A549 treated with dexamethasone at 1 μM for 4 hours (cell line): ENCODE measurements at places on chromosomes 5 and 9. TPM values are rescaled to one million over a fixed set of nuclear protein-coding genes. Genes with fewer than 3 reads are reported as not detected.

Gene GALNT12
- total RNA-seq = 2.8 to 4.0 TPM (median 3.7 TPM) in 5 replicates

Gene CDC37L1
- 11.7 to 16.0 TPM (median 14.5 TPM) in 5 replicates for total RNA-seq

Gene ZCCHC7
- 12.5 to 14.3 TPM (median 13.2 TPM) in 5 replicates for total RNA-seq

Gene MAT2B
- 37.4 to 45.1 TPM (median 41.0 TPM) in 5 replicates for total RNA-seq

Gene GABRA1
- total RNA-seq = not detected in 5 replicates

Gene OTP
- total RNA-seq = 0.08 to 0.12 TPM (median 0.11 TPM) in 5 replicates

Gene STPG3
- total RNA-seq = not detected in 5 replicates

Gene PNPLA7
- total RNA-seq = 0.24 to 0.82 TPM (median 0.71 TPM) in 5 replicates

Gene ARSI
- 25.8 to 37.8 TPM (median 31.8 TPM) in 5 replicates for total RNA-seq

Gene PCDHGA7
- total RNA-seq = 0.73 to 1.1 TPM (median 0.95 TPM) in 5 replicates

Gene PCDHB7
- total RNA-seq = 0.02 TPM in 1 of 5 replicates, not detected in the others

Gene OMD
- total RNA-seq = not detected in 5 replicates

Gene NACC2
- 23.5 to 43.9 TPM (median 42.5 TPM) in 5 replicates for total RNA-seq

Gene LCN9
- 0.14 to 0.30 TPM (median 0.22 TPM) in 3 of 5 replicates, not detected in the others for total RNA-seq

Gene GPR151
- not detected in 5 replicates for total RNA-seq

Gene TMEM174
- not detected in 5 replicates for total RNA-seq

Gene GARIN3
- not detected in 5 replicates for total RNA-seq

Gene NTNG2
- 0.57 to 2.3 TPM (median 1.5 TPM) in 5 replicates for total RNA-seq

Gene PCDH12
- total RNA-seq = 0.01 to 0.06 TPM (median 0.02 TPM) in 3 of 5 replicates, not detected in the others

Gene LMX1B
- total RNA-seq = 0.85 to 1.8 TPM (median 1.5 TPM) in 5 replicates

Gene ISOC1
- total RNA-seq = 15.1 to 17.6 TPM (median 16.8 TPM) in 5 replicates

Gene C9orf72
- 3.6 to 5.7 TPM (median 4.6 TPM) in 5 replicates for total RNA-seq

Gene RNF224
- total RNA-seq = 0.14 to 0.28 TPM (median 0.21 TPM) in 5 replicates

Gene CAPSL
- total RNA-seq = not detected in 5 replicates

Gene CNTFR
- total RNA-seq = 0.07 to 0.16 TPM (median 0.14 TPM) in 5 replicates

Gene FCN1
- total RNA-seq = not detected in 5 replicates

Gene PROB1
- total RNA-seq = 0.12 to 0.27 TPM (median 0.24 TPM) in 5 replicates

Gene GDA
- total RNA-seq = 0.69 to 1.4 TPM (median 1.0 TPM) in 5 replicates

Gene COL5A1
- 30.4 to 60.1 TPM (median 46.0 TPM) in 5 replicates for total RNA-seq

Gene SFXN1
- 81.9 to 104 TPM (median 97.6 TPM) in 5 replicates for total RNA-seq

Gene SLC6A19
- 0.32 to 0.66 TPM (median 0.64 TPM) in 5 replicates for total RNA-seq

Gene ASS1
- total RNA-seq = 18.7 to 22.4 TPM (median 20.7 TPM) in 5 replicates

Gene ACTBL2
- 0.05 to 0.07 TPM (median 0.06 TPM) in 3 of 5 replicates, not detected in the others for total RNA-seq

Gene IL5
- total RNA-seq = 0.47 TPM in 1 of 5 replicates, not detected in the others

Gene TRPM6
- total RNA-seq = 2.1 to 3.0 TPM (median 2.4 TPM) in 5 replicates

Gene ADAMTSL1
- total RNA-seq = 0.05 to 0.16 TPM in 2 of 5 replicates, not detected in the others
